Glutamatergic neuron (in vitro differentiated cells): ENCODE measurements at places on chromosomes 12 and 14. TPM values are rescaled to one million over a fixed set of nuclear protein-coding genes. Genes with fewer than 3 reads are reported as not detected.
A peak's percentile ranks its signal among the peaks of the same experiment; 100 is the strongest.

- DNase-seq: no peak
These were observed 1470.9 kb upstream of the SEL1L start for GRCh38 chr14:83004456-83005006.

DNA sequence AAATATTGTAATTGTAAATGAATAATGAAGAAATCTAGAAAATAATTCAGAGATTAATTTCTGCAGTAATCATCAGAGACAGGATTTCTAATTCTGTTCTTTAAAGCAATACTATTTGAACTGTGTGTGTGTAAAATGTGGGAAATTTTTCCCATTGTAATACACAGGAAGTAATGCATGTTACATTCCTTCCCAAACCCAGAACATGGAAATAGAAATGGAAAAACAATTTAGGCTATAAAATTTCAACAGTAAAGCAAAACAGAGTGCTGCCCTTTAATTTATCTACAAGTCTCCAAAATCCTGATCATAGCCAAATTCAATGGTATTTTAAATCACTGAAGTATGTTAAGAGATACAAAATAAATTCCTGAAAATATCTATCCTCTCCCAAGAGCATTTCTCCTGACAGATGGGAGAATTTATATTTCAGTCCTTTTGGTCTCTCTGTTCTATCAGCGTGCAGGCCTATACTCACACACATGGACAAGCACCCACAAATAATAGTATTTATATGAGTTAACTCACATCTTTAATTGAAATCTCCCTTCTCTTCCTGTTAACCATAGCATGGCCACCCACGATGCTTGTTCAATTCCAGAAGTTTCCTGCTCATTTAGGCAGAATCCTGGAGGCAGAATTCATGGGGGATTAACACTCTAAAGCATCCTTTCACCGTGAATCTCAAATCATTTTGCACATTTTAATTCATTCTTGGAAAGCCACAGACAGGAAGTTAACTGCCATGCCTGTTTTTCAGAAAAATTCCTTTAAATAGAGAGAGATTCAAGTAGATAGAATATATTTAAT, 1465.4 kb upstream of the FLRT2 start:
- no peak for DNase-seq

DNA sequence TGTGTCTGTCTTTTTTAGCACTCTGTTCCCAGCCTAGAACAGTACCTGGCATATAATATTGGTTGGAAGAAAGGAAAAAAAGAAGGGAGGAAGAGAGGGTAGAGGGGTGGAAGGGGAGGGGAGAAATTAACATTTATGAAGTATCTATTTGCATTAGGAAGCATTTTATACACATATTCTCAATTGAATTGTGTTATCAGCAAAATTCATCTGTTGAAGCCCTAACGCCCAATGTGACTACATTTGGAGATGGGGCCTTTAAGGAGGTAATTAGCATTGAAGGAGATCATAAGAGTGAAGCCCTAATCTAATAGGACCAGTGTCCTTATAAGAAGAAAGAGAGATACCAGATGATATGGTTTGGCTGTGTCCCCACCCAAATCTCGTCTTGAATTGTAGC, 30.2 kb upstream of the FICD start:
- DNase-seq: no peak

DNA sequence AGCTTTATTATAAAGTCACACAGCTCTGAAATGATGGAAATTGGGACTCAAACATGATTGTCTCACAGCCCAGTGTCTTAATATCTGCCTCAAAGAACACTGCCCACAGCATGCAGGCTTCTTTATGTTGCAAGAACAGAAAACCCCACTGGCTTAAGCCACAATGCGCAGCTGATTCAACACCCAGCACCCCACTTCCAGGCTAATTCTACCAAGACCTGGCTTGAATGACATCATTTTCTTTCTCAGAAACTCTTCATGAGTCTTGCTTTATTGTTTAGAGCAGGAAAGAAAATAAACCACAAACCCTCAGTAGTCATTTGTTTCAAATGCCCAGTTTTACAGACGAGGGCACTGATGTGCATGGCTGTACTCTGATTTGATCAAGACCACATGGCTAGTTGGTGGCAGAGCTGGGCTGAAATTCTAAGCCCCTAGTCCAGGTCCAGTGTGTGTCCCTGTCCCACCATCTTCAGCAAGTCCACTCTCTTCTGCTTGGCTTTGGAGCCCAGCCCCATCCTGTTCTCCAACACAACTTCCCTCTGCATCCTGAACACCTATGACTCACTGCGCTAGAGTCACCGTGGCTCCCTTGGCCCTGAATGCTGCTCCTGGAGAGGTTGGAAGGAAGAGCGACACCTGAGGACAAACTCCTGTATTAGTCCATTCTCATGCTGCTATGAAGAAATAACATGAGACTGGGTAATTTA, 50.3 kb upstream of the SRSF5 start:
- DNase-seq: no peak

DNA sequence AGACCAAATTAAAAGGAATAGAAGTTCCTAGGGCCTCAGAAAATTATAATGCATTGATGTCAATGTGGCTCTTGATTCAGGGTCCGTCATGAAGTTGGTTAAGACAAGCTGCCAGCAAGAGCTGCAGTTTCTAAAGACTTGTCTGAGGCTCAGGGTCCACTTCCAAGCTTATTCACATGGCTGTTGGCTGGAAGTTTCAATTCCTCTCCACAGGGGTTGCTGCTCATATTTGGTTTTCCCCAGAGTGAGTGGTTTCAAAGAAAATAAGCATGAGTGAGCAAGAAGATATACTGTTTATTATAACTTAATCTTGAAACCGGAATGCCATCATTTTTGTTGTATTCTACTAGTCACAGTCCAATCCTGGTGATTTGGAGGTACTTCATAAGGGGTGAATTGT, 1247.4 kb downstream of the LRFN5 start:
- DNase-seq: no peak

DNA sequence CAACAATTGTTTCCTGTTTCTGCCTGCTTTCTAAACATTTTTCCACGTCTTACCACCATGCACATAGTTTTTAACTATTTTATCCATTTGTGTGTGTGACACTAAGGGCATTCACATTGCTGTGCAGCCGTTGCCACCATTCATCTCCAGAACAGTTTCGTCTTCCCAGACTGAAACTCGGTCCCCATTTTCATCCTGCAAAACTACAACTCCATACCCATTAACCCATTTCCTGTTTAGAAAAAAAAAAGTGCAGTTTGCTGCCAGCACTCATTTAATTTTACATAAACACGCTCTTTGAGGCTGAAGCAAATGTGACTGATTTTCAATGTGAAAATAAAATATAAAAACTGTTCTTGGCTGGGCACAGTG, 15.5 kb downstream of the UBC start:
- no peak for DNase-seq

DNA sequence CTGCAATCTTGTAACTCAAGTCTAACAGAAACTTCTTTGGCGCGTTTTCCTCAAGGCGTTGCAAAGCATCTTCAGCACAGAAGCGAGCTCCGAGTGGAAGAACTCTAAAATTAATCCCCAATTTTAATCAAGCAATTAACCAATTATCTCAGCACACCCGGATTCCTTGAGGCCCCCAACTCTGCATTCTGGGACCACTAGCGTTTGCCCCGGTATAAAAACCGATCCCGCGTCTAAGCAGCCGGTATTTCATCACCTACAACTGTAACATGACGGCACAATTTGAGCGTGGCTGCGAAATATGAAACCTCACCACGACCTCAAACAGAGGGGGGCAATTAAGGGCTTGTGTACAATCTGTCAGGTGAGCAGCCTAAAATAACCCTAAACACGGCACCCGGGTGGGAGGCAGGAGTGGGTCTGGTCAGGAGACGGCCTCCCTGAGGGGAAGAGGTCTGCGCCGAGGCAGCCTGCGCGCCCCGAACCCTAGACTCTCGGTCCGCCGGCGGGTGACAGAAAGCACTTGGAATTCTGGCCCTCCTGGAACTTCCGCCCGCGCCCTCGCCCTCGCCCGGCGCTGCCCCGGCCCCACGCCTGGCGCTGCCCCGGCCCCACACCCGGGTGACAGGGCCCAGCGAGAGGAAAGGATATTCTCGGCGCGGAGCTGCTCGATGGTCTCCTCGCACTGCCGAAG, 594 bp downstream of the ZCCHC8 start:
- DNase-seq: peak; percentile 63

C14orf93 gene
- 12.1 TPM for total RNA-seq

GRCh38 chr14:56185992-56186391, 67.8 kb downstream of the PELI2 start:
- no peak for DNase-seq

DNA sequence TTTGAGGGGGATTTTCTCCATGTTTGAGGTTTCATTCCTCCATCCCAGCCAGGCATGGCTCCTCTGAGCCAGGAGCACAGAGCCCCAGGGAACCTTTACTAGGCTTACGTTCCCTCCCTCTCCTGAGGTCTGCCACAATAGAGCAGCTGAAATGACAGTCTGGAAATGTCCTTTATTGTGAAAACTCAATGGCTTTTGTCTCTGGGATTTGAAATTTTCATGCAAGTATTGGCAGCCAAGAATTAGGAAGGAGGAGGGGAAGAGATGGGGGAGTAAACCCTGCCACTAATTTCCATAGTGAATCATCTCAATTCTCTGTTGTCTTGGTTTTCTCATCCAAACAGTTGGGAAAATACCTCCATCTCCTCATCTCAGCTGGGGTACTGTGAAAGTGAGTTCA, 2.6 kb upstream of the PLEKHG3 start:
- no peak for DNase-seq

GRCh38 chr14:100988411-100988900, 84.9 kb upstream of the RTL1 start:
- DNase-seq: no peak

- DNase-seq: no peak
These were observed 5.0 kb upstream of the MGAT4C start for GRCh38 chr12:86261142-86261541.

- no peak for DNase-seq
These were observed 154.5 kb downstream of the EGLN3 start for GRCh38 chr14:33796356-33796755.

DNA sequence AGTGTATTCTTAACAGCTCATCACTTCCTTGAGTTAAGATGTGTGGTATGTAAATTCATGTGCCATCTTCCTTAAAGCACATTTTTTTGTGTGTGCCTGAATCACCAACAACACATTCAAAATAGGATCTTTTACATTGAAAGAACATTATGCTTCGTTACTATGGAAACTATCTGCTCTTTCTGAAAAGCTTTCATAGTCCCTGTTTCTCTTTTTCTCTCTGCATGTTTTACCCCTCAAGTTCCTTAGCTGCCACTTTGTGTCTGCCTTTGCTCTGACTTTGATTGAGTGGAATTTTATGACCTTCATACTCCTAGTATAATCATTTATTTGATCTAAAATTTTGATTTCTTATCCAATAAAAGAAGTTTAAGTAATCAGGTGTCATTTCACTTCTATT, 880.3 kb upstream of the FOXG1 start:
- no peak for DNase-seq

DNA sequence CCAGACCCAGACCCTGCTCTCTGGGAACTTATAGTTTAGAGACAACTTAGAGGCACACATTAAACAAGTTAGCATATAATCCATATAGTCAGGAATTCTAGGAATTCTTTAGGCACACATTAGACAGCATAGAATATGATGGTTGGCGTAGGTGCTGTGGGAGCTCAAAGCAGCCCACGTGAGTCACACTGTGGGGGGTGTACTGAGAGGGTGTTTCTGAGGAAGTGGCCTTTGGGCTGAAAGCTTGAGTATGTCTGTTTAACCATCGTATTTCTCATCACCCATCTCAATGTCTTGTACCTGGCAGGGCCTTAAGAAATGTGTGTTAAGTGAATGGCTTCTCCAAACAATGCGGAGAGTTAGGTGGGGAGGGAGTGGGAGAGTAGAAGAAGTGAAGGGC, 67.2 kb downstream of the TMEM30B start:
- DNase-seq: no peak

FAIM2 gene
- total RNA-seq: 3.5 TPM

PRB2 gene
- not detected for total RNA-seq

ACVRL1 gene
- total RNA-seq: 0.39 TPM

JPH4 gene
- total RNA-seq: 52.7 TPM

GRCh38 chr14:99081156-99081765, 190.7 kb downstream of the BCL11B start:
- DNase-seq: no peak

YY1 gene
- 60.6 TPM for total RNA-seq

GRCh38 chr12:120077260-120077659, 39.3 kb downstream of the RAB35 start:
- no peak for DNase-seq

PWP1 gene
- 42.2 TPM for total RNA-seq

DNA sequence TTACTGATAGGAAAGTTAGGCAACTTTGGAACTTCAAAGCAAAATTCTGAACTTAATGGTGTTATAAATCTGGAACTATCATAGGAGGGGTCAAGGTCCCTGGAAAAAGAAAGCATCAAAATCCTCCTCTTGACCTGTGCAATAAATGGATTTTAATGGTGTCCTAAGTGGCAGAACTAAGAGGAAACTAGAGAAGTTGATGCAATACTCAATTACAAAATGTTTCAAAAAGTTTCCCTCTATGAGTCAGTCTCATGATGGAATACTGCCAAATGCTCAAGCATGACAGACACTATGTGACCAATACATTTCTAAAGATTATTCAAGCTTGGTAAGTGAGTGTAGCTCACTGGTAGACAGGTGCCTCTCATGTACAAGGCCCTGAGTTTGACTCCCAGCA, 47.7 kb upstream of the ERGIC2 start:
- no peak for DNase-seq

DNA sequence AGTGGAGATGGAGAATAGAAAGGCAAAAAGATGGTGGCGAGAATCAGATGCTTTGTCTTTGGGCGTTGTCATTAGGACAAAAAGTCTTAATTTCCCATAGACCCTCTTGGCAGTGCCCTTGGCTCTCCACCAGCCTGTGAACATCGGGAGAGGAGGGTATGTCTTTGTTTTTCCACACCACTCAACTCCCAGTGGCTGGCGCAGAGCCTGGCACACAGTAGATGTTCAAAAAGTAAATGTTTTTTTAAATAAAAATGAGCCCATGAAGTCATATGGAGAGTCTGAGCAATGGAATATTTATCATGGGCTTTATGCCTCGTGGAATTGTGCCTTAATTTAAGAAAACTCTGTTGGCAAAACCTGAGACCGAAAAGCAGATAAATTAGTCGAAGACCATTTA, 90.4 kb downstream of the SRGAP1 start:
- no peak for DNase-seq

DNA sequence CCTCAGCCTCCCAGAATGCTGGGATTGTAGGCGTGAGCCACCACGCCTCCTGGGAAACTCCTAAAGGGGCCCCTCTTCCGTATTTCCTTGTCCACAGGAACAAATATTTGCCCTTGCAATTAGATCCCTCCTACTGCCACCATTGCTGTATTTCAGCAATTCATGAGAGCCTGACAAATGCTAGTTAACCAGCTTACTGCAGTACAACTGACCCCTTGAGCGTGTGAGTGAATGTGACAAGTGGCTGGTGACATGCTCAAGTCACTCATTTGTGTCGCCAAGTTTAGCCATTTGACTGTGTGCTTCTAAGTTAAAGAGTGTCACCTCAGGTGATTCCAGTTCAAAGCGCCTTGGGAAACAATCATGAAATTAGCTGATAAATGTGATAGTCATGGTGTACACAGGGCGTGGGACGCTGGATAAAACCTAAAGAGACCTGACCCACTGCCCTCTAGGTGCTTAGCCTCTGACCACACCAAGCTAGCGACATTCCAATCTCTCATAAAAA, 56.1 kb upstream of the MAP1LC3B2 start:
- DNase-seq: no peak

GRCh38 chr14:32404784-32405573, 75.9 kb downstream of the AKAP6 start:
- no peak for DNase-seq

GLT8D2 gene
- not detected for total RNA-seq

BCL11B gene
- total RNA-seq: 2.6 TPM
